Effector CD4-positive, alpha-beta T cell (primary cell): ENCODE measurements at places on chromosomes 6 and 20.
A peak's percentile ranks its signal among the peaks of the same experiment; 100 is the strongest.

DNA sequence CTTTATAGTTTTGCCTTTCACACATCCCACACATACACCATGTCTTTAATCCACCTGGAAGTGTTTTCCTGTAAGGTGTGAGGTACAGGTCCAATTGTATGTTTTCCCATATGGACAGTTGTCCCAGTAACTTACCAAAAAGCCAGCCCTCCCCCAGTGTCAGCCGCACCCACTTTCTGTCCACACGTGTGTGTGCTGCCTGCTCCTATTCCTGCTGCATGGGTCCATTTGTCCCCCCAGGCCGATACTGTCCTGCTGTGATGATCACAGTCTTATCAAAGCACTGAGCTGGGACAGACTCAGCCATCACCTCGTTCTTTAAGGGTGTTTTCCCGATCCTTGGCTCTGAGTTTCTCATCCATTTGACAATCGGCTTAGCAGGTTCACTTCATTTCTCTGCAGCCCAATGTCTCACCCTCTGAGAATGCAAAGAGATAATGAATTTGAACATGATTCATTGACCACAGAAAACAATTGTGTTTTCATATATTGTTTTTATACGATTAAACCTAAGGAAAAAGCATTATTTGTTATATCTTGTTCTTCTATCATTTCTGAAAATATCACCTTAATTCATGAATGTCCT lies 9.6 kb downstream of the VSX1 start:
- no peak for DNase-seq

GRCh38 chr6:116102873-116103272 lies 2.2 kb downstream of the NT5DC1 start:
- no peak for DNase-seq

- DNase-seq: no peak
These were observed 52.7 kb downstream of the CDH22 start for GRCh38 chr20:46255440-46256104.

- no peak for DNase-seq
These were observed 176.9 kb upstream of the SUPT3H start for GRCh38 chr6:45554591-45554990.

- no peak for DNase-seq
These were observed 128.8 kb downstream of the FOXO3 start for GRCh38 chr6:108689272-108690161.

DNA sequence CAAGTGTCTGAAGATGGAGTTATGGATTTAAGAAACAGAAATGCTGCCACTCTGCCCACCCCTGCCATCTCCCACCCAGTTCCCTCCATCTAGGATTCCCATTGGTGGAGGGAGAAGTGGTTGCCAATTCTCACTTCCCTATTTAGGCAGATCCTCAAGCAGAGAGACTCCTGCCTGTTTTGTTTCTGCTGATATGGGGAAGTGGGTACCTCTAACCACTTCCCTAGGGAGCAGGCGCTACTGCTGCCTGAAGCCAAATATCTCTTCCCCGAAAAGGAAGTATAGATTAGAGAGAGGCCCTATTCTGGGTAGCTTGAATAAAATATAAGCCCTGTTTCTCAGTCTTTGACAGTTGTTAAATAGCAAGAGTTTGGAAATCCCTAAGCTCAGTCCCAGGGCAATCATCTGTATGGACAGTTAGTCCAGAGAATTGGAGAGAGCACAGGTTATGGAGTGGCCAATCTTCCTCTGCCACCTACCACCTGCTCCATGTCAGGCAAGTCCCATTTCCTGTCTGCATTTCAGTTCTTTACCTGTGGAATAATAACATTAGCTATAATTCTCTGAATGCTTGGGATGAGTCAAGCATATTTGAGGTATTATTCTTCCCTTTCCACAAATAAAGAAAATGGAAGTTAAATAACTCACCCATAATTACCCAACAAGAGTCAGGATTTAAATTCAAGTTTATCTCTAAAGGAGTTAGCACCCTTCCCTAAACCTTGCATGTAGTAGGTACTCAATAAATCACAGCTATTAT lies 2.6 kb upstream of the ADGB start:
- DNase-seq: no peak

DNA sequence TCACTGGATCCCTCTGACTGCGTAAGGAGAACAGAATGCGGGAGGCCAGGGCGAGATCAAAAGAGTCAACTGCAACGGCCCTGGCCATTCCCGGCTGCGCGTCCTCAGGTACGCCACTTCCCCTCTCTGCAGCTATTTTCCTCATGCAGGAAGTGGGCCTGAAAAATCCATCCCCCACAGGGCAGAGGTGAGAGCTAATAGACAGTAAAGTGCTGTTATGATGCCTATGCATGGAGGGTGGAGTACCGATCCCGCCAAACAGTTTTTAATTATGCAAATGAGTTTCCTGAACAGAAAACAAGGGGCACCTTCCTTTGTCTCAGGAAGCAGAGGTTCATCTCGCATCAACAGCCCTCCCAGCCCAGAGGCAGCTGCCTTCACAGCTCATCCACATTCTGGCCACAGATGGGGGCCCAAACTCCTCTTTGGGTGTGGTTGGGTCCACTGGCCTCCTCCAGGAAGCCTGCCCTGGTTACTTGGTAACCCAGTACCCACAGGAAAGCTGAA lies 9.3 kb downstream of the PREX1 start:
- peak; percentile 34 for DNase-seq

- no peak for DNase-seq
These were observed 541.3 kb upstream of the BTBD3 start for GRCh38 chr20:11376420-11376819.

- no peak for DNase-seq
These were observed 255.0 kb downstream of the DLL1 start for GRCh38 chr6:170035901-170036304.

- DNase-seq: no peak
These were observed 60.2 kb downstream of the SLC22A23 start for GRCh38 chr6:3396503-3397180.

DNA sequence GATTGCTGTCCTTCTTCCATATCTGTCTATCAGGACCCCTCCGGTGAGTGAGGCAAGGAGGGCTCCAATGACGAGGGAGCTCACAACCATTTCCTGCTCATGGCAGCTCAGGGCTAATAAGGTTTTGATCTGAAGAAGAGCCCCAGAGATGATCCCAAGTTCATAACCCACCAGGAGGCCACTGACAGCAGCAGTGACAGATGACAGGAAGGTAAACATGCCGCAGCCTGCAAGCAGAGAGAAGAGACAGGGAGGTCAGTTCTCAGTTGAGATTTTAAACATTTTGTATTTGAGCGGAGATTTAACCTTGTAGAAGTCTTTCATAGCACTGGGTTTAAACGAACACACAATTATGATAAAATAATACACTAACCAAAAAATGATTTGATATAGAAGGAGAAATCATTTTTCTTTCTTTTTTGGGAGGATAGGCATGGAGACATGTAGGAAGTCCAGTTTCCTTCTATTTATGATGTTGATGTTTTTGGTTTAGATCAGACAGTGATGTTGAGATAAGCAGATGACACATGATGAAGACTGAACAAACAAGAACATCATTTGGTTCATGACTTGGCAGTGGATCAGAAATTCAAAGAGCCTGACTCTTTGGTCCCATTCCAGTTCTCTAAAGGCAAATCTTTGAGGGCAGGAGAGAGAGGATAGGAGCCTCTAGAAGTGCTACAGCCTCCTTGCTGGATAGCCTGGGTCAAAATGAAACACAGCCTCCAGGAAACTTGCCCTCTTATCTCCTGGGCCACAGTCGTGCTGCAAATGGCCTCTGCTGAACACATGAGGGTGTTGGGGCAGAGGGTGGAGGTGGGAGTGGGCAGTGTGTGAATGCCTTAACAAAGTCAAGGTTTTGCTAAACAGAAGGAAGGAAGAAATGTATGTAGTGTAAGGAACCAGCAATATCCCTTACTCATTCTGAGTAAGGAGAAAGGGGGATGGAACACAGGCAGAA lies 22.6 kb downstream of the SLC2A12 start:
- DNase-seq: no peak

DNA sequence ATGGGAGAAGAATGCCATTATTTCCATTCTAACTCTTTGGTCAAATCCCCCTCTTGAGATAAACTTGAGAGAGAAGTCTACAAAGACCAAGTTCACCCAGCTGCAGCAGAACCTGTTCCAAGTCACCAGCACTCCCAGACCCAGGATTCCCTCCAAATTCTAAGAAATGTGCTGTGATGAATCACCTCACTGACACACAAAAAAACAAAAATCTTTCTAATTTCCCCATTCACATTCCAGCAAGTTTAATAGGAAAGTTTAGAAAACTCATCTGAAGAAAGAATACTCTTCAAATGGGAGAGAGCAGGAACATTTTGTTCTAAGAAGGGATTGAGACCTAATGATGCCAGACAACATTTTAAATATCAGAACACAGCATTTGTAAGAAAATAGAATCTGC lies 213.6 kb upstream of the PLCB4 start:
- no peak for DNase-seq

DNA sequence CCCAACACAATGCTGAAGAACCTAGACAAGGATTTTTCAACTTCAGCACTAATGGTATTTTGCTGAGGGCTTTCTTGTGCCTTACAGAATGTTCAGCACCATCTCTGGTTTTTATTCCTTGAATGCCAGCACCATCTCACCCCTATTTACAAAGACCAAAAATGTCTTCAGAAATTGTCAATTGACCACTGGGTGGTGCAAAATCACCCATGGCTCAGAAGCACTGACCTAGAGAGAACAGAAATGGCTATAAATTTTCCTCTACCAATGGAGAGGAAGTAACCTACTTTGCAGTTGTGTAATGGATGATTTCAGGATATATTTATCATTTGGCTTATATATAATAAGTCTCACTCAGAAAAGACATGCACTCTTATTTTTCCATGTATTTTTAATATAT lies 431.0 kb upstream of the IRAK1BP1 start:
- no peak for DNase-seq

GRCh38 chr6:125020385-125020784 lies 58.1 kb downstream of the RNF217 start:
- no peak for DNase-seq

DNA sequence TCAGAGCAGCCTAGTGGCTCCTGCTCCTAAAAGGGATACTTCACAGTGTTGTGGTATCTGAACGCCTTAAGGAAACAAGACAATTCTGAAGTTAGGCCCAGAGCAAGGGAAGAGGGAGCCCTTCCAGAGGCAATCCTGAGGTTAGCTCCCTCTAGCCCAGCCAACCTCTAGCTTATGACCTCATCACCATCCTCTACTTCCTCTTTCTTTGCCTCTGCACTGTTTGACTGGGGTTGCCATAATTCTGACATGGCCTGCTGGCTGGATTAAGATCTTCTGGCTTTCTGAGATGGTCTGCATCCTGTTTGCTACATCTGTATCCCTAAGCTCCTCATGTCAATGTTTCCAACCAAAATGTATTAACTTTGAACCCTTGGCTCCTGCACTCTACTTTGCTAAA lies 23.3 kb upstream of the BMP2 start:
- no peak for DNase-seq

DNA sequence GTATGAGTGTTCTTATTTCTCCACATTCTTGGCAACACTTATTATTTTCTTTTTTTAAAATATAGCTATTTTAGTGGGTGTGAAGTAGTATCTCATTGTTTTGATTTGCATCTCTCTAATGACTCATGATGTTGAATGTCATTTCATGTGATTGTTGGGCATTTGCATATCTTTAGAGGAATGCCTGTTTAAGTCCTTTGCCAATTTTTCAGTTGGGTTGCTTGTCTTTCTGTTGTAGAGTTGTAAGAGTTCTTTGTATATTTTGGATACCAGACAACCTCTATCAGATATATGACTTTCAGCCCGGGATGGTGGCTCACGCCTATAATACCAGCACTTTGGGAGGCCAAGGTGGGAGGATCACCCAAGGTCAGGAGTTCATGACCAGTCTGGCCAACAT lies 5.1 kb upstream of the POPDC3 start:
- no peak for DNase-seq

DNA sequence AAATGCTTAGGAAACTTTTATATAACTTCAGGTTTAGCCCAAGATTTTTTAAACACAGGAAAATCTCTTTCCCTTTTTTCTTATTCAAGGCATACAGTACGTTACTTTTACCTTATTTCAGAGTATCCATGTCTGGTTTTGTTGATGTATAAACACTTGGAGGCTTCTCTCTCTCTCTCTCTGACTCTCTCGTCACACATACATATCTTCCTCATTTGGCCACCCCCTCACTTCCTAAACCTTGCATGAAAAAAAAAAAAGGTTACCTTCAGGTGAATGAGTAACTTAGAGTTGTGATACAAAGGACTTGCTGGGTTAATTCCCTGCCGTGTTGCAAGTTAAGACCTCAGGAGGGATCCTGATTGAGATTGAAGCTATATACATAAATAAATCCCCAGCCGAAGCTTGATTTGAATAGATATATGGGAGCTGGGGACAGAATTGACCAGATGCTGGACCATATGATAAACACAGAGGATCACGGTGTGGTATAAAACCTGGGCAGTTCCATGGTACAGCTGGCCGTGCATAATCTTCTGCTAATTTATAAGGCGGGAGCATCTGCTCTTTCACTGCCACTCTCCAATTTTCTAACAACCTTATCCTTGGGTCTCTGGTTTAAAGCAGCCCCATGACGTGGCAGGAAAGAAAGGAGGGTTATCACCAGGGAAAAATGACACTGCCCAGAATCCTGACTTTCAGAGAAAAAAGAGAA lies 55.1 kb upstream of the IL20RA start:
- DNase-seq: no peak

DNA sequence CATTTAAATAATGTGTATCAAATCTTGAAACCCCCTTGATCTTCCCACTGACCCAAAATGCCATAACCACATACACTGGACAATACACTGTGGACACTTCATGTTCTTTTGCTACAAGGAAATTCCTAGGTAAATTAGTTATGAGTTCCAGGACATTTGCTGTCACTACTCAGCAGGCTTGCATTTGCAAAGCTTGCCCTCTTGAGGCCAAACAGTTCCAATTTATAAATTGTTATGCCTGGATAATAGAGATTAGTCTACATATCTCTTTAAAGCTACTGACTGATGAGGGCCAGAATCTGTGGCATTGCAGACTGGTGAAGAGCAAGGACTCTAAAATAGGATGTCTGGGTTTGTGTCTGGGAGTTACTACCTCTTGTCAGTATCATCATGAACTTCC lies 17.4 kb upstream of the RAB32 start:
- no peak for DNase-seq

GRCh38 chr6:38103921-38104320 lies 284.4 kb downstream of the ZFAND3 start:
- no peak for DNase-seq

GRCh38 chr6:157516319-157517026 lies 135.5 kb downstream of the ZDHHC14 start:
- no peak for DNase-seq

GRCh38 chr6:142174703-142175102 lies 27.6 kb downstream of the VTA1 start:
- DNase-seq: no peak
